GM10248 (cell line): ENCODE measurements at places on chromosomes 2 and 18.

DNA sequence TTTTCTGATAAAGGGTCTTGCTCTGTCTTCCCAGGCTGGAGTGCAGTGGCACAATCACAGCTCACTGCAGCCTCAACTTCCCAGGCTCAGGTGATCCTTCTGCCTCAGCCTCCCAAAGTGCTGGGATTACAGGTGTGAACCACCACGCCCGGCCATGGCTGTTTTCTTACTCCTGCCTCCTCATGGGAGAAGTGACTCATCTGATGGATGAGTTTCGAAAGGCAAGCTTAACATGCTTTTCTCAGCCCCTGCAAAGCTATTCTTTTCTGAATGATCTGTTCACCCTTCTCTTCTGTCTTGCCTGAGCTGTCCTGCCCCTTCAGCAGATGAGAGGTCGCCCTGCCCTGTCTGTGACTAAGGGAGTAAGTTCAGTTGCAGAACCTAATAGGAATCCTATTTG, 929 bp upstream of the CREG2 start:
- DNase-seq = no peak

GRCh38 chr2:88845772-88846661, 154.5 kb downstream of the RPIA start:
- DNase-seq = peak; percentile 29

- DNase-seq = no peak
Measured at GRCh38 chr18:73660931-73661856, 486.4 kb downstream of the FBXO15 start.

- DNase-seq = no peak
Measured at GRCh38 chr2:231807020-231807419, 20.8 kb downstream of the COPS7B start.

GRCh38 chr2:100017633-100018032, 124.8 kb downstream of the AFF3 start:
- DNase-seq = no peak

DNA sequence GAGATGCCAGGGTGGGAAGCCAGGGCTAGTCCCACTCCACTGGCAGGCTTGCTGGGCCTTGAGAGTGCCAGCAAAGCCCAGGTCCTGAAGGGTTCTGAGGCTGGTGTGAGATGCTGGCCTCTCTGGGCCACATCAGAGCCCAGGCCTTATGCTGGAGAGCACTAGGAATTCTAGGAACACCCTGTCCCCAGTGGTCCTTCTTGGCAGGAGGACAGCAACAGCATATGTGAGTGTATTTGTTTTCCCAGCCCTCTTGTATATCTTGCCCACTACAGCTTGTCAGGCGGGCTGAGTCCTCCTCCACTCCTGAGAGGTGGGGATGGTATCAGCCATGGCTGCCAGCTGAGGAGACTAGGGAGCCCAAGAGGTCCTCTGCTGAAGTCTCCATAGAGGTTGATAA, 327.0 kb downstream of the PDE11A start:
- DNase-seq = no peak

- DNase-seq = no peak
Measured at GRCh38 chr18:10896851-10897250, 252.5 kb downstream of the PIEZO2 start.

DNA sequence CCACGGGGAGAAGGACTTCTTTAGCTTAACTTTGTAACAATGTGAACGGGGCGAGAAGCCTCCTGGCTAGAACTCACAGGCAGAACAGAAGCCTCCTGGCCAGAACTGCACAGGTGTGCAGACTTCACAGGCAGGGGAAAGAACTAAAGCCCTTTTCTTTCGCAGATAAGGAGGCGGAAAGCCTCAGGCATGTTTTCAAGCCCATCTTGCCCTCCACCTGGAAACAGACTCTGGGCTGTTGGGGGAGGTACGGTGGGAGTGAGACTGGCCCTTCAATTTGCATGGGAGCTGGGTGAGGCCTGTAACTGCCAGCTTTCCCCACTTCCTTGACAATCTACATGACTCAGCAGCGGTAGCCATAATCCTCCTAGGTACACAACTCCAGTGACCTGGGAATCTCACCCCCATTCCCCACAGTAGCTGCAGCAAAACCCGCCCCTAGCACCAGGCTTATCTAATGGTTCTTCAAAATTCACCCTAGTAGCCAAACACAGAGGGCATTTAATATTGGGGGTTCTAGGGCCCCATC, 22.9 kb upstream of the ABCA12 start:
- no peak for DNase-seq

DNA sequence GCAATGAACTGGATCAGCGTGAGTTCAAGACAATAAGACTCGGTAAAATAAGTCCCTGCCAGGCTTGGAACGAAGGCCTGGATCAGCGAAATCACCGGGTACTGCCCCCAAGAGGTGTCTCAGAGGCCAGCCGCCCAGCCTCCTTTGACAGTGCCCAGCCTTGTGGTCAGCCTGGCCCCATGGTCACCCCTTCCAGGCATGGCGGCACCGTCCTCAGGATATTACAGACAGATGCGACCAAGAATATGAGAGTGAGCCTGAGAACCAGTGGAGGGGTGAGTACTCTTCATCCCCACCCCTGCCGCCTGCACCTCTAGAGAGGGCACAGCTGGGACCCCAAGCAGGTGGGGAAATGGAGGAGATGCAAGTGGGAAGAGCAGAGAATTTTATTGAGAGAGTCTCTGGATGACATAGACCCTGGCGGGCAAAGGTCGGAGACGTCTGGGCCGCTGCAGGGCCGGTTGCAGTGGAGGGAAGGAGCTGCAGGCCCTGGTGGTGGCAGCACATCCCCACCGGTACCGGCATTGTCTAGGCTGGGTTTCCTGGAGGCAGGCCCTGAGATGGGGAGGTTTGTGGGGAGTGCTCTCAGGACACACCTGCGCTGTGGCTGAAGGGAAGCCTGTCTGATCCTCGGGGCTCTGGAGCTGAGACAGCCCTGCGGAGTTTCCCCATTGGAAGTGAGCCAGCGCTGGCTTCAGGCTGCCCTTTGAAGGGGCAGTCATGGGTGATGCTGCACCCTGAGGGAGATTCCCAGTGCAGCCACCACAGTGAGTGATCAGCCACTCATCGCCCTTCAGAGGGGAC, 190.0 kb downstream of the SEPTIN10 start:
- no peak for DNase-seq

- DNase-seq = no peak
Measured at GRCh38 chr2:128536925-128537620, 218.4 kb upstream of the HS6ST1 start.

DNA sequence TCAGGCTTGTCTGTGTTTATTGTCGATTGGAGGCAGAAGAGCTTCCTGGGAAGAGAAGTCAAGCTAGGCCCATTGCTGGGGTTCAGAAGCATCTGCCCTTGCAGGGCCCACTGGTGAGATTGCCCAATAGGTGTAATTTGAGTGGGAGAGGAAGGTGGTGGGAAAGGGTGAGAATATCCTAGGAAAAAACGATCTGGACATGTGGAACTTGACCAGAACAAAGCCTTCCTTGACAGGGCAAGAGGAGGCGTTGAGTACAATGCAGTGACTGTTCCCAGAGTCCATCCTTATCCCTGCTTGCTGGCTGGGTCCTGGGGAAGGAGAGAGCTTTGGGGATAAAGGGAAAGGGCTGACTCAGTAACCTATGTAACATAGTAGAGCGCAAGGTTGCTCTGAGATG, 27.1 kb downstream of the NABP1 start:
- DNase-seq = no peak

DNA sequence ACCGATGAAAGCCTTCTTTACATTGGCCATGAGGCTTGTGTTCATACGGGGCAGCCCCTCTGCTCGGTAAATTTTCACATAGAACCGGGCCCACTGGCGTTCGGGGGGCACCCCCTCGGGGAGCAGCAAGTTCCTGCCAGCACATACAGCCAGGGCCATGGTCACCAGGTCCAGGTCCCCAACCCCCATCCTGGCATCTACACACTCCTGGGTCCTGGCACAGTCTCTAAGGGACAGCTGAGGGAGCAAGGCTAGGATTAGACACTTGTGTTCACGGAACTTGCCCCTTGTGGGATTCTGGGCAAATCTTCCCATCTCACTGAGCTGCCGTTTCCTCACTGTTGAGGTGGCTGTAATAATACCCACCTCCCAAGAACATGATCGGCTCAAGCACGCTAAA, 5.6 kb upstream of the OTOF start:
- DNase-seq = no peak

GRCh38 chr2:18123211-18123570, 244.7 kb downstream of the KCNS3 start:
- no peak for DNase-seq

- DNase-seq = no peak
Measured at GRCh38 chr2:166365803-166366420, 9.8 kb downstream of the SCN9A start.
